Ovary (tissue), 10 donors: ENCODE measurements at places on chromosomes 2 and 18.

DNA sequence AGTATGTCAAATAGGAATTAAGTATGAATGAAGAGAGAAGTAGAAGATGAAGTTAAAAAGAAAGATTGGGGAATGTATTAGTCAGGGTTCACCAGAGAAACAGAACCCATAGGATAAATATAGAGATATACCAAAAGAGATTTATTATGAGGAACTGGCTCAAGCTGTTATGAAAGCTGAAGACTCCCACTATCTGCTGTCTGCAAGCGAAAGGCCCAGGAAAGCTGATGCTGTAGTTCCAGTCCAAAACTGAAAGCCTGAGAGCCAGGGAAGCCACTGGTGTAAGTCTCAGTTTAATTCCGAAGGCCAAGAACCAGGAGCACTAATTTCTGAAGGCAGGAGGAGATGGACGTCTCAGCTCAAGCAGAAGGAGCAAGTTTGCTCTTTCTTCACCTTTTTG lies 200.9 kb upstream of the FN1 start:
- no peak for DNase-seq

GRCh38 chr2:181764095-181764963 lies 84.0 kb upstream of the NEUROD1 start:
- no peak for DNase-seq

DNA sequence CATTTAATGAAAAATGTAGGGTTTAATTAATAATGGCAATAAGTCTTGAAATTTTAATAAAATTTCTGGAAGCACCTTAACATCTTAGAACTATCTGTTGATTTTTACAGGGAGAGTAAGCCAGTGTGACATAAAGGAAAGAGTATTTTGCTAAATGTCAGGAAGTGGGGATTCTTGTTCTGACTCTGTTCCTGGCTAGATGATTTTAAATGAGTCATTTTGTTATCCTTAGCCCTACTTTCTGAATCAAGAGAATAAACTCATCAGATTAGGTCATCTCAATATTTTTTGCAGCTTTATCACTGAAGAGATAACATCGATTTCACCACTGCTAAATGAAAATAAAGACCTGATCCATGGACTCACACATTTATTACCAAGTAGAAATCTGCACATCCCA lies 377.5 kb upstream of the CYRIA start:
- DNase-seq: no peak

DNA sequence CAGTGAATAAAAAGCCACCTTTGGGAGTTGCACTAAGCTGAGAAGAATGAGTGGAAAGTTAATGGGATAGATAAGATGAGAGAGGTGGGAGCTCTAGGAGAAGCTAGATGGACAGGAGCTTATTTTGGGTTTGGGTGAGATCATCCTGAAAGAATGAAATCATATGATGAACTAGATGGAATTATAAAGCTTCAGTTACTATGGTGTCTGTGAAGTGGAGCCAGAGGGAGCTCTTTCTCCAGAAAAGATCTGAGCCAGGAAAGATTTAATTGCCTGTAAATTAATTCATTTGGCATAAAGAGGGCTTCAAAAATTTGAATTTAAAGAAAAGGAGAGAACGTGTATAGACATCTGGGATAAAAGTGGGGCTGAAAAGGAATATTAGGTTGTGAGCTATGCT lies 10.3 kb downstream of the DNAH6 start:
- no peak for DNase-seq

DNA sequence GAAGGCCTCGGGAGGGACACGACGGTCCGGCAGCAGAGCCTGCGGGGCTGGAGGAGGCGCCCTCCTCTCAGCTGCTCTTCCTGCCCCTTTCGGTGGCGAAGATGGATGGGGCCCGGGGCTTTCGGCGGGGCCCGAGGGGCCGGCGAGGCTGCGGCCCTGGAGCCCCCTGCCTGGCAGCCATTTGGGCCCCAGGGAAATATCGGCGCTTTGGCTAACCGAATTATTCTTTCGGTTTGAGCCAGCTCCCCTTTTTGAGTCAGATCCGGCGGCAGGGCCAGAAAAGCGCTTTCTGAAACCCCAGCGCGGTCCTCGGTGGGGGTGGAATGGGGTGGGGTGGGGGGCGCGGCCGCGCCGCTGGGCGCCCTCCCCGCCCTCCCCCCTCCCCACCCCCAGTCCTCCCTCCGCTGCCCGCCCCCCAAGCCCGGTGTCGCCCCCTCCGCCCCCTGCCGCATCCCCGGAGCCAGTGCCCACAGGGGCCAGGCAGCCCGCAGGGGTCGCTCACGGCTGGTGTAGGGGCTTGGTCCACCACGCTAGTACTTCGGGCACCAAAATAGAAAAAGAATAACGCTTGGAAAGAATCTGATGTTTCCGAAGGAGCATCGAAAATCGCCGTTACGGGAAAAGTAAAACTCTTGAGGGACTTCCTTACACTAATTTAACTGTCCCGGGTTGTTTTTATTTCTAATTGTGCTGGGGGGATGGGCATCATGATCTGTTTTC lies 9.1 kb upstream of the ARID5A start:
- peak; percentile 70 for DNase-seq

DNA sequence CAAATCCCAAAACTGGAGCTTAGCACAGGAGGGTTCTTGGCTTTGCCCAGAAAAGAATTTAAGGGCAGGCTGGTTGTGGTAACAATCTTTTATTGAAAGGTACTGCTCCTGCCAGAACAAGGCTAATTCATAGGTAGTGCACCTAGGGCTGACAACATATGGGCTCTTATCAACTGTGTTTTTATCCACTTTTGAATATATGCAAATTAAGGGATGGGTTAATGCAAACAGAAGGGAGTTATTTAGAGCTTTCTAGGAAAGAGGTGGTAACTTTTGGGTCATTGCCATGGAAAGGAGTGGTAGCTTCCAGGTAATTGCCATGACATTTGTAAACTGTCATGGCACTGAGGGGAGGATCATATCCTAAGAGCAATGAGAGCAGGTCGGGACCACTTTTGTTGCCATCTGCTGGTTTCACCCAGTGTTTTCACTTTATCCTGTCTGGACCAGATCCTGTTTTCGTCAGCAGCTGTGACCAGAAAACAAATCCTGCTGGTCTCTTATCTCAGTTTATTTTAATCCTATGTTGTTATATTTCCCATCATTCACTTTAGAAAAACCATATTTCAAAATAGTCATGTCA lies 981 bp downstream of the C2orf66 start:
- DNase-seq: no peak

- DNase-seq: no peak
Observed at GRCh38 chr2:200765139-200765951, 46.4 kb upstream of the BZW1 start.

DNA sequence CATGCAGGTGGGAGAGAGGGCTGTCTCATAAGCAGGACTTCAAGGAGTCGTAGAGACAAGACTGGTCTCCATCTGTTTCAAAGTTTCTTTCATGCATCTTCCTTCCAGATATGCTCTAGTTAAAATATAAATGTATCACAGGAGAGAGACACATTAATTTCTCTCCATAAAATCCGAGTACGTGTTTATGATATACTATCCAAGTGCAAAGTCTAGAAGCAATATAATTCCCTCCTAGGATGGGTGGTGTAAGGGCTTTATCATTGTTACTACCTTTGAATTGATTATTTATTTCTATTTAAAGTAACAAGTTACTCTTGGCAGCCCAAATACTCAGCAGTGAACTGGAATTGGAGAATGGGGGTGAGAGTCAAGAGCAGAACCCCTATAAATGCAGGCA lies 172.3 kb downstream of the LRRTM1 start:
- no peak for DNase-seq

GRCh38 chr2:197281421-197281820 lies 29.2 kb downstream of the ANKRD44 start:
- DNase-seq: no peak

DNA sequence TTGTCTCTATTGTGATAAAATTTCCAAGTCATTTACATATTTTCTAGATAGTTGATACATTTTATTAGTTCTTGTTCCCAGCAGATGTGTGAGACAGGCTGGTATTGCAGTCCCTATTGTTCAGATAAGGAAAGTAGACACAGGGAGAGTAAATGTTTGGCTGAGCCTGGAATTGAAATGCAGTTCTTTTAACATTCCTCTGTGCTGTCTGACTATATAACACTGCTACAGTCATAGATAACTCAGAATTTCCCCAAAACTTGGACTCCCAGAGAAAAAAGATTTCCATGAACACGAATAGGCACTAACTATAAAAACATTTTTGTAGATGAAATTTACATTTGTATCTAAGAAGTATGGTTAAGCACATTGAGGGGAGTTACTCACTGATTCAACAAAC lies 71.4 kb downstream of the PLCL1 start:
- DNase-seq: no peak

GRCh38 chr18:77020561-77020960 lies 112.0 kb downstream of the MBP start:
- DNase-seq: no peak

DNA sequence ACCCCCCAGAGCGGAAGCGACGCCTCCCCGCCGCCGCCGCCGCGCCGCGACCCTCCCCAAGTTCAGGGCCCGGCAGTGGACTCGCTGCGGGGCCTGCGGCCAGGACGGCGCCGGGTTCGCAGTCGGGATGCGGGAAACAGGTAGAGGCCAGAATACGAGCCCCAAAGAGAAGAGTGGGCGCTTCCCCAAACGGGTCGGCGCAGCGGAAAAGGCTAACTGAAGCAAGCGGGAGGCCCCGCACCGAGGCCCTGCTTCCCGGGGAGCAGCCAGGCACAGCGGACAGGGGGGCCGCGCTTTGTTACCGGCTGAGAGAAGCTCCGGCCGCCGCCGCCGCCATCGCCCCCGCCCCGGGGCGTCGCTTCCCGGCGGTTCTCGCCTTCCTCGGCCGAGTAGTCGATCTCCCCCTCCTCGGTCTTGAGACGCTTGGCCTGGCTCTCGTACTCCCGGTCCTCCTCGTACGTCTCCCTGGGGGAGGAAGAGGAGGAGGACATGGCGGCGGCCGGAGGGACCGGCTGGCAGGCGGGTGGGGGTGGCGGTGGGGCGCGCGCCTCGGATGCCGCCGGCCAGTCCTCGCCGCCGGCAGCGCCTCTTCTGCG lies 494 bp downstream of the HNRNPLL start:
- peak; percentile 71 for DNase-seq

DNA sequence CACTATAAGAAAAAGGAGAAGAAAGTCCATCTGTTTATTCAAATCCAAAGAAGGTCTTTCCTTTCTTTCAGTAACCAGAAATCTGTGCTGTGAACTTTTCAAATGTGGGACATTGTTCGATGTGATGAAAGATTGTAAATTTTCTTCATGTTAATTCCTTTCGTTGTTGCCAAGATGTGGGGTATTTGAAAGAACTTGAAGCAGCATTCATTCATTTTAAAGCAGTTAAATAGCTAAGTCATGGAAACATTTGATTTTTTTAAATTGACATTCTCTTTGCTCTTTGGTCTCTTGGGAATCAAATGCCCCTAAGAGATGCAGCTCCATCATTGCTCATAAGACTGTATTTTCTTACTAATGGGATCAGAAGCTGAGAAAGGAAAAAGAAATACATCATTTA lies 93.7 kb upstream of the EHBP1 start:
- DNase-seq: no peak

DNA sequence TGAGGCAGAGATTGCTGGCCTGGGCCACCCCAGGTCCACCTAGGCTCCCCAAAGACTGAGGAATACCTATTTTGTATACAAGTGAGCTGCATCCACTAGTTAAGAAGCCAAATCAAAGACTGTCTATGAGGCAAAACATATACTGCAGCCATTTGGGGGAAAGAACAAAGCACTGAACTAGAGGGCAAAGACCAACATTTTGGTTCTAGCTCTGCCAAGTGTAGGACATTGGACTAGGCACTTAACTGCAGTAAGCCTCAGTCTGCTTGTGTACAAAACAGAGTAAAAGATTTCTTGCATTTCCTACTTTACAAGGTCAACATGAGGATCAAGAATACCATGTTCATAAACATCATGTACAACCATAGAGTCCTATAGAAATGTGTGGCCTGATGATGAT lies 94.8 kb upstream of the CYP1B1 start:
- no peak for DNase-seq
